ENCODE measurements at places on chromosomes 1 and 21.

DNA sequence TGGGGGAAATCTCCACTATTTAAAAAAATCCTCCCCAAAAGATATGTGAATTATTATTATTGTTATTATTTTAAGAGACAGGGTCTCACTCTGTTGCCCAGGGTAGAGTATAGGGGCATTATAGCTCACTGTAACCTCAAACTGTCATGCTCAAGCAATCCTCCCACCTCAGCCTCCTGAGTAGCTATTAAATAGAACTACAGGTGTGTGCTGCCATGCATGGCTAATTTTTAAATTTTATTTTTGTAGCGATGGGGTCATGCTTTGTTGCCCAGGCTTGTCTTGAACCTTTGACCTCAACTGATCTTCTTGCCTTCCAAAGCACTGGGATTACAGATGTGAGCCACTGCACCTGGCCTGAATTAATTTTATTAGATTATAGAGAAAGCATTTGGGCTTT is 116.8 kb downstream of the RABGAP1L start:
- no peak for DNase-seq

DNA sequence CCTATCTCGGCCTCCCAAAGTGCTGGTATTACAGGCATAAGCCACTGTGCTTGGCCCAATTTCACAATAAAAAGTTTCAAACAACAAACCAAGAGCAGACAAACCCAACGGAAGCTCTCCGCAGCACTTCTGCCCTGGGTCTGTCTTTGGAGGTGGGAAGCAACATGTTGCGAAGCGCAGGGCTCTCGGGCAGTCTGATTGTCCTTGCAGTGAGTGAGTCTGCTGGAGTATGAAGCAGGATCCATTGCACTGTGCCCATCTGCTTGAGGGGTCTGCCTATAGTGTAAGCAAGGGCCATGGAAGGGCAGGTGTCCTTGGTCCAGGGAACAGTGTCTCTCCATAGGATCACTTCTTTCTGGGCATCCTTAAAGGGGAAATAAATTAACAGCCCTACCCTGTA is 14.6 kb upstream of the PARP1 start:
- DNase-seq: no peak

- no peak for DNase-seq
Observed at GRCh38 chr1:3085721-3086120, 16.7 kb downstream of the PRDM16 start.

- DNase-seq: no peak
Observed at GRCh38 chr1:177914603-177915002, 55.3 kb downstream of the SEC16B start.

GRCh38 chr21:41064334-41064791 is 103.6 kb upstream of the BACE2 start:
- DNase-seq: no peak

- DNase-seq: no peak
Observed at GRCh38 chr1:22334860-22335550, 116.6 kb upstream of the ZBTB40 start.

- no peak for DNase-seq
Observed at GRCh38 chr1:82861749-82862148, 1061.0 kb downstream of the ADGRL2 start.

DNA sequence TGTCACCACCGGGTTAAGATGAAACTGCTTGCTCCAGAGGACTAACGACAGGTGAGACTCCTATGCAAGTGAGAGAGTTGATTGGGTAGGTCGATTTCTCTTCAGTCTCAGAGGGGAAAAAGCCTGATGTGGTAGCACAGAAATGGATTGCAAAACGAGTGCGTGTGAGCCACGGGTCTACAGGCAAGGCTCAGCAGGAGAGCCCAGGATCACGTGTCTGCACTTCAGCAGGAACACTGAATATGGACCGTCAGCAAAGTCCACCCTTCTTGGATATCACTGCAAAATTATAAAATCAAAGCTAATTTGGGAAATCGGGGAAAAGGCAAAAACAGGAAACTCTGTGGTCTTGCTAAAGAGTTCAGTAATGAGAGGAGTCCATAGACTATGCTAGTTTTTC is 107.7 kb upstream of the ZNF648 start:
- DNase-seq: no peak

DNA sequence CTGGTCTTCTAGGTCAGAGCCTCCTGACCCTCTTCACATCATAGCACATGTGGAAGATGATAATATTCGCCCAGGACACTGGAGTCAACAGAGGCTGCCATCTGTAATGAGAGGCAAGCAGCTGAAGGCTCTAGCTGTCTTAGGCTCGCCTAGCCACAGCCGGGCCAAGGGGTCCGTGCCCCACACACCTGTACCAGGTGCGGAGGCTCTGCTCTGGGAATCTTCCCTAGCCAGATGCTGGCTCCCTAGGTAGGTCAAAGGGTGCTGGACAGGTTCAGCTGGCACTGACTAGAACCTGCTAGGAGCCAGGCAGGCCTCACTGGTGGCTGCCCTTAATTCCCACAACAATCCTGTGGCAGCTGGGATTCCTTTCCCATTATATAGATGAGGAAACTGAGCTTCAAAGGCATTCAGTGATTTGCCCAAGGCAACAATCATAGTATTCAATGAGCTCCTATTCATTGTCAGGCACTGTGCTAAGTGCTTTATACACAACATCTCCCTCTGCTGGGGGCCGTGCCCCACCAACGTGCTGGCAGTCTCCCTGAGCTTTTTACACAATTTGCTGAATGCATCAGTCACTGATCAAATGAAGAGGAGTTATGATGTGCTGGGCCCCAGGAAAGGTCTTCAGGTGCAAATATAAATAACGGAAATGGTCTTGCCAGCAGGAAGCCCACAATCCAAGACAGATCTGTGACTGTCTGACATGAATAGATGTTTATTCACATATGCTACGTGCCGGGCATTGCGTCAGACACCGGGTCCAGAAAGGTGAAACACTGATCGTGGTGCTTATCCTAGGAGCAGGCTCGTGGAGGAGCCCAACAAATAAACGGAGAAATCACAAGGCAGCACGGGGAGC is 58.0 kb downstream of the DDX20 start:
- no peak for DNase-seq

GRCh38 chr1:191929383-191929782 is 228.9 kb upstream of the RGS18 start:
- no peak for DNase-seq

- peak; percentile 56 for DNase-seq
Observed at GRCh38 chr1:52139817-52140540, 1.9 kb upstream of the ZFYVE9 start.
